ENCODE measurements at places on chromosomes 1 and 21.

DNA sequence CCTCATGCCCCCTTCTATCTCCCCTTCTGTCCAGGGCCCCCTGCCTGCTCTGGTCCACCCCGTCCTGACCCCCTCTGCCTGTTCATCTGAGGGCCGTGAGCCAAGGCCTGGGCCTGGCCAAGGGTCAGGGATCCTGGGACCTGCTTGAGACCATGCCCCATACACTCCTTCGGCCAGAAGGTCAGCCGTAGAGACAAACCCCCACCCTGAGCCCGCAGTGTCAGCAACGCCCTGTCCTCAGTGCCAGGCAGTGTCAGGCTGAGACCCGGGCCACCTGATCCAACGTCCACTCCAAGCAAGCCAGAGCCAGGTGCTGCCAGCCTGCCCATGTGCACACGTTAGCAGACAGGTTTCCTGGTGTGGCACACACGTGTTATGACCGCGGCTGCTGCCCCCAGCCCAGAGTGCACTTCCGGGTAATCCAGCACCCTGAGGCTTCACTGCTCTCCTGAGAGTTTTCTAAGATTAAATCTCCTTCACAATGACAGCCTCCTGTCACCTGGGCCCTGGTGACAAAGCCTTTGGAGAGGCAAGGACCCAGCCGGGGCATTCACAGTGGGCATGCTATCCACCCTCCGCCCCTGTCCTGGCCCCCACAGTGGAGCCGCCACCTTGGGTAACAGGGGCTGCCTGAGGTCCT lies 10.1 kb upstream of the SAMD11 start:
- DNase-seq, result no peak

GRCh38 chr1:230823931-230824381 lies 44.4 kb downstream of the C1orf198 start:
- DNase-seq, result no peak

GRCh38 chr1:22447621-22448111 lies 4.0 kb upstream of the ZBTB40 start:
- DNase-seq, result no peak

- DNase-seq, result no peak
Measured at GRCh38 chr1:99469550-99469971, 176.4 kb upstream of the PALMD start.

DNA sequence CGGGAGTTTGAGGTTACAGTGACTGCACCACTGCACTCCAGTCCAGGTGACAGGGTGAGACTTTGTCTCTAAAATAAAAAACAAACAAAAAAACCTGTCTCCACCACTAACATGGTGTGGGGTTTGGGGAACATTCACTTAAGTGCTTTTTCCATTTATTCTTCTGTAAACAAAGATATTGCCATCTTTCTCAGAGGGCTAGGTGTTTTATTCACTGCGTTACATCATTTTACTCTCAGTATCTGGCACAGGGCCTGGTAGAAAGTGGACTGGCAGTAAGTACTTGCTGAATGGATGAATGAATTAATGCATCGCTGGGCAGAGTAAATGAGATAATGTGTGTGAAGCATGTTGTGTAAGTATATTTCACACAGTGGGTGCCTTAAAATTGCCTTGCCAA lies 20.1 kb downstream of the KIAA0040 start:
- no peak for DNase-seq

- DNase-seq, result no peak
Measured at GRCh38 chr1:78607334-78607927, 12.8 kb upstream of the IFI44L start.

GRCh38 chr1:110347182-110347893 lies 8.2 kb downstream of the RBM15 start:
- DNase-seq, result no peak

GRCh38 chr21:37208056-37208721 lies 58.9 kb downstream of the VPS26C start:
- no peak for DNase-seq

- DNase-seq, result peak; percentile 72
Measured at GRCh38 chr21:33380483-33380998, 22.7 kb upstream of the IFNGR2 start.

DNA sequence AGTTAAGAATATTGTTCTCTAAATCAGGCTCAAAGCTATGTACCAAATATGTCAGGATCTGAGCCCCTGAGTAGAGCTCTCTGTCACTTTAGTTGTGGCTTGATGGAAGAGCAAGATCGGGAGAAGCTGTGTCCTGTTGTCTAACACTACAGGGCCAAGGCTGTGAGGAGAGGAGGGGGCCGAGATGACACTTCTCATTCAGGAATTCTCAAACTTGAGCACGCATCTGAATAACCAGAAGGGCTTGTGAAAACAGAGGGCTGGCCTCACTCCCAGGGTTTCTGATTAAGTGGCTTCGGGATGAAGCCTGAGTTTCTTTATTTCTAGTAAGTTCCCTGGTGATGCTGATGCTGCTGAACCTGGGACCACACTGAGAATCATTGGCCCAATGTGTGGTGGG lies 209.2 kb upstream of the DAB1 start:
- DNase-seq, result no peak

GRCh38 chr1:230681599-230681998 lies 32.3 kb downstream of the AGT start:
- no peak for DNase-seq

GRCh38 chr1:230787471-230787870 lies 40.3 kb downstream of the CAPN9 start:
- DNase-seq, result no peak

DNA sequence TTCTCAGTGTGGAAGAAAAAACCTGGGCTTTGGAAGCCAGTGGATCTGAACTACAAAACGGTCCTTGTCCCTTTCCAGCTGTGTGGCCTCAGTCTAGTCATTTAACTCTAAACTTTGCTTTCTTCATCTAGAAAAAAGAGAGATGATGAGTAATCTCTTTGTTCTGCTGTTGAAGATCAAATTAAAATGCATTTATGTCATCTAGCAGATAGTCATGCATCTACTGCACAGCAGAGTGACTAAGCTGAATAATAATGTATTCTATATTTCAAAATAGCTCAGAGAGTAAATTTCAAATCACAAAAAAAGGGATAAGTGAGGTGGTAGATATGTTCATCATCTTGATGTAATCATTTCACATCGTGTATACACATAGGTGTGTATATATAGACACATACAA lies 473.2 kb downstream of the DSCAM start:
- DNase-seq, result no peak

DNA sequence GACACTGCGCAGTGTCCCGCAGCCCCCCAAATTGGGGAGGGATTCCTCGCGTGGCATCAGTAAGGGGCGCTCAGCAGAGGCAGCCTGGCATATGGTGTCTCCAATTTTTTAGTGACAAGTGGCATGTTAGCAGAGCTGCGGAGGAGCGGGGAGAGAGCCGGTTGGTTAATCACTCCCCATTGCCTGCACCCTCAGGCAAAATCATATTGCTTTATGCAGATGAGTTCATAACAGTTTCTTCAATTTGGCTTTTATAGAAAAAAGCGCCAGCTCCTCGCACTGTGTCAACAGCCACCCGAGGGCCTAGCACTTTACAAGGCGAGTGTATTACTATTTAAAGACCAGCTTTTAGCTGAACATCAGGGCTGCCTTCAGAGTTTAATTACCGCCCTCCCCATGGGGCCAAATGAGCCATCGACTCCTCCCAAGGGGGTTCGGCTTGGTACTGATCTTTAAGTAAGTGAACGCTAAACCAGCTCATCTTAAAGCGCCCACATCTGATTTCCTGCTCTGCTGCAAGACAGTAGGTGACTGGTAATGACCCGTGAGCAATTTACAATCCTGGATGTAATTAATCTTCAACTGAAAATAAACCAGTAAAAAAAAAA lies 298.9 kb downstream of the DSCAM start:
- DNase-seq, result no peak

GRCh38 chr1:241423541-241424479 lies 66.8 kb upstream of the RGS7 start:
- no peak for DNase-seq

DNA sequence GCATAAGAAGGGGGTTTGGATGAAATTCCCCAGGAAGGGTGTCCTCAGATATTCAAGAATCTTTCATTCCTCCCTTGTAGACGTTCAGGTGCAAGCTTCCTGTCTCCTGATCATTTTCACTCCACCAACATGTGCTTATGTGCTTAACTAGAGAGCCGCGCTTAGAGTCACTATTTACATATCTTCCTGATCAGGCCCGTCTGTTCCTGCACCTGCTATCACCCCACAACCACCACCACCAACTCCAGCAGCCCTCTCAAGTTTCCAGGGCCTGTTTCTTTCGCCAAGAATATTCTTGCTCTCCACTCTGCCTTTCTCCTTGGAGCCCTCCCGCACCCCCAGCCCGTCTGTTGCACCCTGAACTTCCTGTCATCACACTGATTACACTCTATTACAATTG lies 113.4 kb downstream of the SPSB1 start:
- DNase-seq, result no peak

DNA sequence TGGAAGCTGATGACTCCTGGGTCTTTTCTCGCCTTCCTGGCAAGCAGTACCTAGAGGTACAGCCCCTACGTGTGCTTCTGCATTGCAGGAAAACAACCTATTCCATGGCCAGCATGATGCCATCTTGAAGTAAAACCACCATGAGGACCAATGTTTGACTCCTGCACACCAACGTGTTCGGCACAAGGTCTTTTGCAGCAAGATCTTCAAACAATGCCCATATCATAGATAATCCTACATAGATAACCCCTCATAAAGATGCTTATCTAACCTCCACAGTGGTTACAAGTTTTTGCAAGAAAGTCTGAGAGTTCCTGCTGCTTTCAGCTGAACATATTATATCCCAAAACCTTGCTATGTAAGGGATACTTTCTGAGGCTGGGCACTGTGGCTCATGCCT lies 141.1 kb upstream of the MAP1LC3C start:
- no peak for DNase-seq

- DNase-seq, result no peak
Measured at GRCh38 chr1:59553371-59553770, 256.5 kb downstream of the FGGY start.

DNA sequence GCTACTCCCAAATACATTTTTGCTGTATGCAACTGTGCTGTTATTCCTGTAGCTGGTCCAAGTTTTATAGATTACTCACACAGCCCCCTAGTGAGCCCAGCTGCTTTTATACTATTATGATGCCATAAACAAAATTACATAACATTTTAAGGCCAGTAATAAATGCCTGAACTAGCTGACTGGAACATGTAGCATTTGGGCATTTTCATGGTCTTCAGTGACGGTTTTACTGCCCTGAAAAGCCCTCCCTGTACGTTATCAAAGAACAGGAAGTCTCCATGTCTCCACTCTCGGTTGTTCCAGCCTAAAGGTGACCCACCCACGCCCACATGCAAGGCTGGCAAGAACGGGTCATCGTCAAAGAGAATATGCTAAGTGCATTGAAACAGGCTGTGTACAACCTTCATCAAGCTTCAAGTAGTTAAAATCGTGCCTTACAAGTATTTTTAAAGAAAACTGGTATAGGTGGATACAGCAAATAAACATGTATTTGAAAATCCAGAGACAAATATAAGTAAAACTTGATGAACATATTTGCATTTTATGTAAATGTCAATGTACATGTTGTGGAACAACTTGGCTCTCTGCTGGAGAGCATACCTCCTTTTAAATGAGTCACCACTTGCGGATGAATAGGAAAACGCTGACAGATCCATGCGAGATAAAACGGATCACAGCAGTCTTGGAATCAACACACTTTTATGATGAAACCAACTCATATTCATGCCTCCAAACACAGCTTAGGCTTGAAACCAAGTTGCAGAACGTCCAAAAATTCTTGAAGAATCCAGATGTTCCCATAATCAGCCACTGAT lies 520.5 kb downstream of the SMYD3 start:
- no peak for DNase-seq

GRCh38 chr1:150422541-150422940 lies 58.6 kb downstream of the RPRD2 start:
- no peak for DNase-seq

DNA sequence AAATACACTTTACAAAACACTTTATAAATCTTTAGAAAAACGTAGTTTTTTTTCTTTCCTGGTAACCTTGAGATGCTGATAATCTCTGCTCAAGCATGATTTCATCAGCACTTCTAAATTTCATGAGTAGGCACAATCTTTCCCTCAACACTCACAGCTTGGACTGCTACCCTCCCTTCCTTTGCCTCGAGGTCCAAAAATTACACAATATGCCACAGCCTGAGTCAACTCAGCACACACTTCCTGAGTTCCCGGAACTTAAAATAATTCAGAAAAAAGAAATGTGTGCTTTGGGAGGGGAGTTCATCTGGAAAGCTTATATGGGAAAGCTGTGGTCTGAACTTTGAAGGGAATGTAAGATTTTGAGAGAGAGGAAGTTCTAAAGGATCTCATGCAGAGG lies 5.9 kb downstream of the CLCA2 start:
- no peak for DNase-seq

DNA sequence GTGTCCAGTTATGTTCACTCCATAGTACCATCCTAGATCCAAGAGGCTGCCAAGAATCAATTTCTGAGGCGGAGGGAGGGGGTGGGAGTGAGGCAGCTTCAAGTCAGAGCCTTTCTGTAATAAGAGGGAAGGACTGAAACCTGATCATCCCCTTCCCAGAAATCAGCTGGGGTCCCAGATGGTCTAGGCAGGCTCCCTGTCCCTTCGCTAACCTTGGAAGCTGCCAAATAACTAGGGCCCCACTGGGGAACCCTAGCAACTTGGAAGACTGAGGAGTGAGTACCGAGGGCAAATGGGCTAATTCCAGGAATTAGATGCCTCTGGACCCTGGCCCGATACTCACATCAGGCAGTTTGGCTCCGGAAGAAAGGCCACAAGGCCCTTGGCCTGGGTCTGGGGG lies 113.3 kb downstream of the NAV1 start:
- no peak for DNase-seq

GRCh38 chr1:107692580-107693345 lies 272.2 kb downstream of the VAV3 start:
- no peak for DNase-seq

GRCh38 chr1:86296305-86297205 lies 99.6 kb downstream of the ODF2L start:
- DNase-seq, result no peak

GRCh38 chr1:30678209-30678608 lies 45.2 kb downstream of the MATN1 start:
- no peak for DNase-seq

GRCh38 chr1:90613371-90613770 lies 103.7 kb downstream of the BARHL2 start:
- no peak for DNase-seq

DNA sequence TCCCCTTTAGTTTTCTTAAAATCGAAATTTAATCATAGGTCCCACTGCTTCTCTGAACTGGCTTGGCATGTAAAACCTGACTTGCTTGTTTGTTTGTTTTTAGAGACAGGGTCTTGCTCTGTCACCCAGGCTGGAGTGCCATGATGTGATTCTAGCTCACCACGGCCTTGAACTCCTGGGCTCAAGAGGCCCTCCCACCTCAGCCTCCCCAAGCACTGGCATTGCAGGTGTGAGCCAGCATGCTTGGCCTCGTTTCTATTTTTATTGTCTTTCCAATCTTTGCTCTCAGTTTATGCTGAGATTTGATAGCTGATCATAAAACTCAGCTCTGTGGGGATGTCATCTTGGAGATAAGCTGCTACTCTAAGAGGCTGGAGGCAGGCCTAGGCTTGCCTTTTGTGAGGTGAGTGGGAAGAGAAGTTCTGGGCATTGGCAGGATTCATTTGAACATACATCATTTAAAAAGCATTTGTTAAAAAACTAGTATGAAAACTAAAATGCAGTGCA lies 51.5 kb upstream of the GCLM start:
- DNase-seq, result no peak
